ENCODE measurements at places on chromosomes 6 and 20.

DNA sequence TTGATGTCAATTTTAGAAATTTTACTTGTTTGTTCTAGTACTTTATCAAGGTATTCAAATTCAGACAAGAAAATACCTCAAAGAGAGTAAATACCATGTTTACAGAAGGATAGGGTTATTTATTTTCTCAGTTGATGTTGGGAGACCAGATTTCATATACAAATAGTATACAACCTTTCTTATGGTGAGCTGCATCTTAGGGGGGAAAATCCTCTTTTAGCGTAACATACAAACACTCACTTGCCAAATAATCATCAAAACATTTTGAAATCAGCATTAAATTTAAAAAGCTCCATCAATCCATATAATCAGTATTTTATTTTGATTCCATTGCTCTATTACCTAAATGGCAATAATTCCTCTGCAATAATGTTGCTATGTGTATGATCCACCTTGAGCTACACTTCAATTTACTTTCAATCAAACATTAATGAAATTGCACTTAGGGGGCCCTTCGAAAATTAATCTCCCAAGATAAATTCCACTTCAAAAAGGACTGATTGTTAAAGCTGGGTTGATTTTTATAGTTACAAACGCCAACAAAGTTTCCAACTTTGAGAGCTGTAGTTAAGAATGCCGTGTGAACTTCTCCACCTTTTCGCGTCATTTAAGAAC is 2.2 kb downstream of the NKX2-4 start:
- H3K27ac ChIP-seq = no peak overlapping the region
- H3K27me3 ChIP-seq = peaks cover 4% of the 10 kb centered on the region
- DNase-seq = no peak

DNA sequence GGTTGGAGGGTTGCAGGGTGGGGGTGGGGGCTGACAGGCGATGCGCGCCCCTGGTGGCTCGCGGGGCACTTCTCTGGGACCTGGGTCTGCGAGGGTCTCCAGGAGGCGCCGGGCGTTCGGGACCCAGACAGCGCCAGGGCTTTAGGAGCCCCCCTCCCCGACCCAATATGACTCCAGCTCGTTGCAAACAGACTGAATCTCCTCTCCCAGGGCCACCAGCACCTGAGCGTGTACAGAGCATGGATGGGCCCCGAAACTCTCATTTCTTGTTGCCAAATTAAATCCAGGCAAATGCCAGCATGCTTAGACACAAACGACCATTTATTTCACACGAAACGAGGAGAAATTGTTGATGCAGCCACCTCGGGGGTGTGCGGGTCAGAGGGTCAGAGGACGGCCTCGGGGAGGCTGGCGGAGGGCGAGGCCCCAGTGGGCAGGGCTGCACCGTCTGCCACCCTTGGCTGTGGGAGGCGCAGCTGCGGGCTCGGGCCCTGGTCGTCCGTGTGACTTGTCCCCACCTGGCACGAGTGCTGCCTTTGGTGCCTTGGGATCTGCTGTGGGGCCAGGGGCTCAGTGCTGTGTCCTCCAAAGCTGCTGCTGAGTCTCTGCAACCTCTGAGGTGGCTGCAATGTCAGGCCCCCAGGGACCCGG is 20.9 kb upstream of the GATA5 start:
- H3K27ac ChIP-seq = no peak overlapping the region
- H3K4me1 ChIP-seq = no peaks in the 10 kb centered on the region
- no peak overlapping the region for H3K4me3 ChIP-seq
- H3K36me3 ChIP-seq = no peaks in the 10 kb centered on the region

DNA sequence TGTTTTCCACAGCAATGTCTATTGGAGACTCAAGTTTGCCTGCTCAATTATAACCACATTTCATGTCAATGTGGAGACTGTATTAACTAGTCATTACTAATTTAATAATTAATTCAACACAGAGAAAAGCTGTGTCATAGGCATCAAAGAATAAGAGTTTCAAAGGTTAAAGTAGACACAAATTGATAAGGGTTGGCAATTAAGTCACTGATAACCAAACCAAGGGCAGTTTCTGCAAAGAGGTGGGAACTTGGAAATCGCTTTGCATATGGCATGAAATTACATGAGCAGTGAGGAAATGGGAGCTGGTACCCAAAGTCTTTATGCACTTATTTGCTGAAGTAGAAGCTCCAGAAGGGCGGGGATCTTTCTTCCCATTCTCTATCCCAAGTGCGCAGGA is 34.2 kb downstream of the GCLC start:
- H3K27ac ChIP-seq = no peak overlapping the region
- H3K4me1 ChIP-seq = no peaks in the 10 kb centered on the region
- H3K4me3 ChIP-seq = no peak overlapping the region
- no peak for DNase-seq
- no peaks in the 10 kb centered on the region for H3K27me3 ChIP-seq

GRCh38 chr20:19841740-19842139 is 83.7 kb downstream of the RIN2 start:
- H3K27me3 ChIP-seq = no peaks in the 10 kb centered on the region
- no peaks in the 10 kb centered on the region for H3K4me1 ChIP-seq
- H3K36me3 ChIP-seq = 0 out of 2 replicates have a peak, but pooled peaks cover 4% of the 10 kb centered on the region
- DNase-seq = no peak

DNA sequence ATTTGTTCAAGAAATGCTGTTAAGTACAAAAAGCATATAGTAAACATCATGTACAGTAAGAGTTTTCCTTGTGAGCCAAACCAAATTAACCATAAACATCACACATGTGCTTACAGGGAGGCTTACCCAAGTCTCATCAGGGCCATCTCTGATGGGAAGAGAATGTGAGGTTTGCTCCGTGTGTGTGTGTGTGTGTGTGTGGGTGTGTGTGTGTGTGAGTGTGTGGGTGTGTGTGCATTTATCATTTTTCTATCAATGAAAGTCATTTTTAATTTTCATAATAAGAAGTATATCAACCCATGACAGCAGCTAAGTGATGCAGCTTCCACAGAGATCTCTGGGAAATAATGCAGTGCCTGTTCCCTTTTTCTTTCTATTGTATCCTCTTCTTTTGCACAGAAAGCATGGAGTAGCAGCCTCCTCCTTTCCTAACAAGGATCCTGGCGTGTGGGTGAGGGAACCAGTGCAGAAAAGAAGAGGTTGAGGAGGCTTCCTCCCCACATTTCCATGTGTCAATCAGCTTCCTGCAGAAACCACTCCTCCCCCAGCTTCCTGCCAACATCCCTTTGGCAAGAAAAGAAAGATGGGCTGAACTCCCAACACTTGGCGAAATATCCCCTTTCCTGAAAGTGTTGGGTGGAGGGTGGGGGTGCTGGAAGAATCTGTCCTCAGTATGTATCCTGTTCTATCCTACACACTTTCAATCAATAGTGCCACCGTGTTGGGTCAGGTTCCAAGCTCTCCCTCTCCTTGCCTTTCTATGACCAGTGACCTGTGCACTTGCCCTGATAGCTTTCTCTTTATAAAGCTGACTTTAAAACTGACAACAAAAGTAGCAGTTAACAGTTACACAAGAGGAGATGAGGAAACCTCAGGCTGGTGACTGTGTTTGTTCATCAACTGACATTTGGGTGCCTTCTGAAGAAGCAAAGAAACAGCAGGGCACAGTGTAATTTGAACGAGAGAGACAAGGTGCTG is 251.8 kb upstream of the CITED2 start:
- no peak overlapping the region for H3K4me3 ChIP-seq
- no peak overlapping the region for H3K27ac ChIP-seq
- no peaks in the 10 kb centered on the region for H3K27me3 ChIP-seq
- no peaks in the 10 kb centered on the region for H3K36me3 ChIP-seq
- DNase-seq = no peak
- no peaks in the 10 kb centered on the region for H3K4me1 ChIP-seq

GRCh38 chr20:40251284-40251932 is 437.6 kb downstream of the MAFB start:
- H3K27me3 ChIP-seq = peaks cover 32% of the 10 kb centered on the region
- no peak overlapping the region for H3K27ac ChIP-seq
- no peak for DNase-seq
- no peaks in the 10 kb centered on the region for H3K36me3 ChIP-seq
- H3K4me1 ChIP-seq = no peaks in the 10 kb centered on the region

GRCh38 chr20:4071178-4071693 is 55.9 kb upstream of the RNF24 start:
- no peak overlapping the region for H3K27ac ChIP-seq
- H3K36me3 ChIP-seq = no peaks in the 10 kb centered on the region
- no peak overlapping the region for H3K4me3 ChIP-seq
- H3K4me1 ChIP-seq = peaks cover 16% of the 10 kb centered on the region
- DNase-seq = no peak

Measured in PC-9 (cell line).